ENCODE measurements at places on chromosomes 6 and 20.

- DNase-seq, result no peak
Measured at GRCh38 chr6:7770601-7771000, 44.7 kb downstream of the BMP6 start.

DNA sequence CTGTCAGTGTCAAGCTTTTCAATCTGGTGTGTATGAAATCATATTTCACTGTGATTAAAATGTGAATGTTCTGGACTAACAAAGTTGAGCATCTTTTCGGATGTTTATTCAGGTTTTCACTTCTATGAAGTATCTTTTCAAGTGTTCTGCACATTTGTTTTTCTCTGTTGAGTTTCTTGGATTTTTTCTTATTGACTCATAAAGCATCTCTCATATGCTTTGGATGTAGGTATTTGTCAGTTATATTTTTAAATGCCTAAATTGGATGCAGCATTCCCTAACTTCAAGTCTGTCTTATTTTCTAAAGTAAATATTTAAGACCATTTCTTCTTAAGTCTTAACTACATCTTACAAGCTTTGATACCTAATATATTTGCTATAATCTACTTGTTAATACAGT is 398.0 kb downstream of the PLCB1 start:
- DNase-seq, result no peak

DNA sequence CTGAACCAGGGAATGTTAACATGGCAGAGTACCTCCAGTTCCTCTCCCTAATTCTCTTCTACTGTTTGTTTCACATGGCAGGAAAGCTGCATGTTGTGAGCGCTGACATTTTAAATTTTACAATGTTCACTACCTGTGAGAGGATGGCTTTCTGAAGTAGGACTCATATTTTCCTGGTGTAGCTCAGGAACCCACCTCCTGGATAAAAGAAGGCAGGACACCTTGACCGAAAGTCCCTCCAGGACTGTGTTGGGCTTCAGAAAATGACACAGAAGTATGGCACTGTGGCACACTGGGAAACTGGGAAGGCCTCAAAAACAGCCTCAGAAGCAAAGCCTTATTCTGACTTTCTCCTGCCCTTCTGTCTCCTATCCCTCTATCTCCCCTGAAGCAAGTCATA is 33.3 kb downstream of the PTPRK start:
- DNase-seq, result no peak

DNA sequence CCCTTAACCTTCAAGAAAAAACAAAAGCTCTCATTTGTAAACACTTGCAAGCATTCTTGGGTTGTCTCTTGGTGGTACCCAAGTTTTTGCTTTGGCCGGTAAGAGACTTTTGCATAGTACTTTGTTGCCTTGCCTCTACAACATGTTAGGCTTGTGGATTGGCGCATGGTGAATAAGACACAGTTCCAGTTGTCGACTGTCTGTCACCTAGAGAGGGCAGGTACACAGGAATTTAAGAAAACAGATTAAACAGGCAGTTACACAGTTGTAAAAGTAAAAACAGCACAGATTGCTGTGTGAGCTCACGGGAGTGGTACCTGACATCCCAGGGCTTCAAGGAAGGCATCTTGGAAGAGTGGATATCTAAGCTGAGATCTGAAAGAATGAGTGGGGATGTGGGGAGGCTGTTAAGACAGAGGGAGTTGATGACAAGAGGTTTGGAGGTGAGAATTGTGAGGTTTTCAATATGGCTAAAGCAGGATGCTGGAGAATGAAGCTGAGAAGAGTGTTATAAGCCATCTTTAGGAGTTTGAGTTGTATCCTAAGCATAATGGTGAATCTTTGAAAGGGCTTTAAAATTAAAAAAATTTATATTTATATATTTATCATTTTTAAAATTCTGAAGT is 19.2 kb downstream of the UTRN start:
- no peak for DNase-seq

DNA sequence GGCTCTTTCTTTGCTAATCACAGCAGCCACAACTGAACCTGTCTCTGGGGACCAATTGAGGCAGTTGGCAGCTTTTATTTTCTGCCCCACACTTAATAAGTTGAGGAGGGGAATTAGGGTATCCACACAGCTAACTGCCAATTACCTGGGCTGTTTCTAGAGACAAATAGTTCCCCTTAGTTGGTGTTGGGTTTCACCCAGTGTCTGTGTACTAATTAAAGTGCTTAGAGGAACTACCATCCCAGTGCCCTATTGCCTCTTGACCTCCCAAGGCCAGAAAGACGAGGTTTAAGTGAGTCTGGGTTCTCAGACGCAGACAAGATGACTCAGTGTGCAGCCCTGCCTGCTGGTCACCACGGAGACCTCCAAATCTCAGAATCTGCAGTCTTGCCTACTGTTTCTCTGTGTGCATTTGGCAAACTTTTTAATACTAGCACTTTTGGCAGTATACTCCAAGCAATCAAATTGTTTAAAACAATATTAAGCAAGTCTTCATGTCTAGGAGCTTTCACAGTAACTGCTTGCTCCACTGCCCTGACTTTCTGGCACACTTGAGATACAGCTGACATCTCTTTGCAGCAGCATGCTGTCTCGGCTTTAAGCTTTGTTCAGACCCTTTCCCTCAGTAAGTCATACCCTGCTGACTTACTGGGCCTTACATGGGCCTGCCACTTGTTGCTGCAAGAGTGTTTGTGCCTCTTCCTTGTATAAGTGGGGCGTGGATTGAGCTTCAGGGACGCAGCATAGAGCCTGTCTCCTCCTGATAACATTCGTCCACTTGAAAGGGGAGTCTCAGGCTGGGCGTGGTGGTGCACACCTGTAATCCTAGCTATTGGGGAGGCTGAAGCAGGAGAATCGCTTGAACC is 31.9 kb downstream of the STK35 start:
- no peak for DNase-seq

GRCh38 chr6:79246891-79247290 is 12.4 kb upstream of the HMGN3 start:
- no peak for DNase-seq

DNA sequence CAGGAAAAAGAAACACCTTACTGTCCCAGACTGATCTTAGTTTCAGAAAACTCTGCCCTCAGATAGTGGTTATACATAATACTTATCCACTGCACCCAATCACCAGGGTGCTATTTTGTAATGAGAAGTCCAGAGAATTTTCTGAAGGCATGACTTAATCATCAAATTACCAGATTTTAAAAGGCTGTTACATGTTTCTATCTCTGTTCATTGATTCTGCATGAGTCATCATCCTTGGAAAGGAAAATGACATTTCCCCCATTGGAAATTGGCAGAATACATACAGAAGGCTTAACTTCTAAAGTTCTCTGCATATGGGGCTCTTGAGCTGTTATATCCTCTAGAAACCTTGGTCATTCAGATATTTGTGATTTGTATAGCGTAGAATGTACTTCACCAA is 587.9 kb upstream of the FLRT3 start:
- DNase-seq, result no peak

All from NCI-H187 treated with DMSO at 0.1 percent for 48 hours (cell line).